ENCODE measurements at places on chromosomes 1 and 21.

- no peak for DNase-seq
Observed at GRCh38 chr1:200445213-200445612, 35.4 kb upstream of the ZNF281 start.

GRCh38 chr1:237394281-237394680 is 352.3 kb downstream of the RYR2 start:
- no peak for DNase-seq

- DNase-seq = no peak
Observed at GRCh38 chr1:237204841-237205240, 162.9 kb downstream of the RYR2 start.

- no peak for DNase-seq
Observed at GRCh38 chr1:209403921-209404320, 179.6 kb upstream of the CAMK1G start.

DNA sequence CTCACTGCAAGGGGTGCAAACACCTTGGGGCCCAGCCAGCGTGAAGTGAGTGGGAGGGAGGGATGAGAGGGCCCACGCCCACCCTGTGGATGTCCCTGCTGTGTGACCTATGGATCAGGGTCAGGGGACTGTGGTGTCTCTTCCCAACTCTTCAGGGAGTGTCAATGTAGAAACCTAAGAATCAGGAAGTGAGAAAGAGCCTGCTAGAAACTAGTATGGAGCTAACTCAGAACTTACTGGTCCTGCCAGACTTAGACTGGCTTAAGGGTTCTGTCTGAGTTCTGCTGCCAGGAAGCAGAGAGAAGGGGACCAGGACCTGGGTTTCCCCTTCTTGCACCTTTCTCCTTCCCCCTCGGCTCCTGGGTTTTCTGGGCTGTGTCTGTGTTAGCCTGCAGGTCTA is 1.8 kb upstream of the IL10 start:
- no peak for DNase-seq

Data from stimulated activated CD4-positive, alpha-beta T cell treated with anti-CD3 and anti-CD28 coated beads, Interleukin-1b, Interleukin-23, amount 100 ng/mL, for 48 hours (primary cell).